Osteoblast (primary cell): ENCODE measurements at places on chromosomes 6 and 20. TPM values are rescaled to one million over a fixed set of nuclear protein-coding genes. Genes with fewer than 3 reads are reported as not detected.

Gene FAXC
- total RNA-seq: 0.88 and 1.1 TPM in 2 replicates

DNA sequence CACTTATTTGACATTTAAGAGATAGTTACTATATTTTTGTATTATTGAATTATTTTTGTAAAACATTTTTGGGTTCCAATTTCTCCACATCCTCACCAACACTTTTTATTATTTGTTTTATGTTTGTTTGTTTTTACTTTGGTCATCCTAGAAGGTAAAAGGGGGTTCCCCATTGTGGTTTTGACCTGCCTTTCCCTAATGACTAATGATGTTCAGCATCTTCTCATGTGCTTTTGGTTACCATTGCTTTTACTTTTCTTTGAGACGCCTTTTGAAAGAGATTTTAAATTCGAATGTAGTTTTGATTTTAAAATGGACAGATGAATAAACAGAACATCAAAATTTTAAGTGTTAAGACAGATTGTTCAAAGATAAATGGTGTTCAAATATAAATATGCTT lies 46.9 kb downstream of the AK9 start:
- DNase-seq: no peak

DNA sequence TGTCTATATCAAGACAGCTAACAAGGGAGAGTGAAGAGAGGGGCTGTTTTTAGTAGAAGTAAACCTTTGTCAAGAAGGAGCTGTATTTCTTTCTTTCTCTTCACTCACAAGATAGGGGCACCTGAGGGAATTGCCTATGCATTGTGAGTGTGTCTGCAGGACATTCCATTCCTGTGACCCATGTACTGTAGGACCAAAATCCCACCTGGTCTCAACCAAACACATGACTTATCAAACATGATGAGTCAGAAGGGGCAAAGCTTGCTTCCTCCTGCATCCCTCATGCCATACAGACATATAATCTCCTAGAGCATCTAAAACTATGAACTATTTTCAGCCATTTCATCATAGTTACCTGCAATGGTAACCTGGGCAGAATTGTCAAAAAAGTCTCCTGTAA lies 21.8 kb downstream of the PKHD1 start:
- DNase-seq: no peak

DNA sequence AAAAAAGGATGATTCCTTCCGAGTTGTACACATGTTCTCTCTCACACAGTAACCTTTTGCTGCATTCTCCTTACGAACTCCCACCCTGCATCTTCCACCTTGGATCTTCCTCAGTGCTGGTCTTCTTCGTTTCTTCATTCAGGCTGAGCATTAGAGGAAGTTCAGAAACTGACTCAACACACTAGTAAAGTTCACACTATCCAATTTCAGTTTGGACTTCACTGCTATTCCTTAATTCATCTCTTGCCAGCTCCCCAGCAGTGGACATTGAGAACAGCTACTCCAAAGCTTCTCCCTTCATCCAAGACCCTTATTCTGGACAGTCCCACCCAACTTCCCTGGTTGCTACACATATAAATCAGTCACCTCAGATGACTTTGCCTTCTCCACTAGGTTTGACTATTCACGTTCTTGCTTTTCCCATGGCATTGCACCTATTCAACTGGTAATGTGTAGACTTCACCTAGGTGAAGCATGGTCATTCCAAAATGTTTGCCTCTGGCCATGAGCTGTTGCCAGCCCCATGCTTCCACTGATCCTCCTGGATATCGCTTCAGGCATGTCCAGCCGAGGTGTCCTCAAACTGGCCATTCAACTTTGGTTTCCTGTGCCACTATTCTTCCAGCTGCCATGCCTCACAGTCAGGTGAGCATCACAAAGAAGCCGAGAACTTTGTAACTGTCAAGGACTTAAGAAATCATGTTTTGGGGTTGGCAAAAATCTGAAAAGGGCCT lies 103.9 kb upstream of the EMILIN3 start:
- no peak for DNase-seq

Gene RPP21
- total RNA-seq: 23.9 and 24.6 TPM in 2 replicates

Gene IPCEF1
- 0.36 and 0.88 TPM in 2 replicates for total RNA-seq

DNA sequence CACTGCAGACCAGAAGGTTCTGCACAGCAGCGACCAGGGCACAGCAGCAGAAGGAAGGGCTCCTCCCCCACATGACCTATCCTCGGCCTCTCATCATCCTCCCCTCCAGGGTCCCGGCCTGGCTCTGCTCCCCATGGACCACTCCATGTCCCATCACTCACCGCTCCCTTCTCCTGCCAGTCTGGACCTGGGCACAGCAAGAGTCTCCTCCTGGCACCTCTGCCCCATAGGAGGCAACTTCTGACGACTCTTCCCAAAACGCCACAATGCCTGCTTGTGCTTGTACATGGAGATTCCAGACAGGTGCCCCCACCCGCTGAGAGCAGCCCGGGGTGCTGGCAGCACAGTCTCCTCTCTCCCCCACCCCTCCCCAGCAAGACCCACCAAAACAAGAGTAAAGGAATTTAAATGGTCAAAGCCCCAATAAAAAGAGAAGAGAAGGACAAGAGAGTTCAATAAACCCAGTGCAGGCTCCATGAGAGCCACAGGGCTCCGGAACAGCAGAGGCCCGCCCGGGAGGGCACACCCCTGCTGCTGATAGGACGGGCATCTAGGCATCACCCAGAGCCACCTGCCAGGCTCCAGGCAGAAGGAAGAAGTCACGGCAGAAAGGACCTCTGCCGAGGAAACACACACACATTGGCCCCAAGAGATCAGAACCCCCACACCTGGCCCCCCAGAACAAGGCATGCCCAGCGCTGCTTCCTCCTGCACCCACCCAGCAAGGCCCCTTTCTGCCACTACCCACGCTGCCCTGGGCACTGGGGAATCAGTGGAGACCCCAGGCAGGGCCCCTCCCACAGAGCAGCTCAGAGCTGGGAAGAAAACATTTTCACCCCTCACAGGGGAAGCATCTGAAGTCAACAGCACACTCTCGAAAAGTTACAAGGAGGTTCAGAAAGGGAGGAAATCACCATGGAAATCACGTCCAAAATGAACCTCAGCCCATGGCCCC lies 15.2 kb downstream of the TAF4 start:
- DNase-seq: peak; percentile 57

DNA sequence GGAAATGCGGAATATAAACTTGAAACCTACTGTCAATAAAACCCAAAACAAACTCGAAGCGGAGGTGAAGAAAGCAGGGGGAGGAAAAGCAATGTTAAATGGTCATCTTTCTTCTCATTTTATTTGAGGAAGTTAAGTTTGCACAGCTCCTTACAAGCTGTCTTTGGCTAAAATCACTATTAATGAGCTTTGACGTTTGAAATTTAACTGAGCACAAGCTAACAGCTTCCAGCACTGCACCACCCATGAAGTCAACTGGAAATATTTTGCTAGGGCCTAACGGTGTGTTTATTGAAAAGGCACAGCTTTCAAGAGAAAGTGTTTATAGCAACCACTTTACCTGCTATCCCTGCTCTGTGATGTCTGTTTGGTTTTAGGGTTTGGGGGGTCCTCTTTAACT lies 103.8 kb downstream of the PKHD1 start:
- no peak for DNase-seq

GRCh38 chr6:110628330-110628729 lies 151.9 kb upstream of the SLC22A16 start:
- peak; percentile 68 for DNase-seq

- DNase-seq: peak; percentile 61
Observed at GRCh38 chr6:41021832-41022231, 17.2 kb downstream of the UNC5CL start.
